ENCODE measurements at places on chromosomes 4 and X. TPM values are rescaled to one million over a fixed set of nuclear protein-coding genes. Genes with fewer than 3 reads are reported as not detected.
A peak's percentile ranks its signal among the peaks of the same experiment; 100 is the strongest.

PUDP gene
- total RNA-seq, result 16.5 TPM

DNA sequence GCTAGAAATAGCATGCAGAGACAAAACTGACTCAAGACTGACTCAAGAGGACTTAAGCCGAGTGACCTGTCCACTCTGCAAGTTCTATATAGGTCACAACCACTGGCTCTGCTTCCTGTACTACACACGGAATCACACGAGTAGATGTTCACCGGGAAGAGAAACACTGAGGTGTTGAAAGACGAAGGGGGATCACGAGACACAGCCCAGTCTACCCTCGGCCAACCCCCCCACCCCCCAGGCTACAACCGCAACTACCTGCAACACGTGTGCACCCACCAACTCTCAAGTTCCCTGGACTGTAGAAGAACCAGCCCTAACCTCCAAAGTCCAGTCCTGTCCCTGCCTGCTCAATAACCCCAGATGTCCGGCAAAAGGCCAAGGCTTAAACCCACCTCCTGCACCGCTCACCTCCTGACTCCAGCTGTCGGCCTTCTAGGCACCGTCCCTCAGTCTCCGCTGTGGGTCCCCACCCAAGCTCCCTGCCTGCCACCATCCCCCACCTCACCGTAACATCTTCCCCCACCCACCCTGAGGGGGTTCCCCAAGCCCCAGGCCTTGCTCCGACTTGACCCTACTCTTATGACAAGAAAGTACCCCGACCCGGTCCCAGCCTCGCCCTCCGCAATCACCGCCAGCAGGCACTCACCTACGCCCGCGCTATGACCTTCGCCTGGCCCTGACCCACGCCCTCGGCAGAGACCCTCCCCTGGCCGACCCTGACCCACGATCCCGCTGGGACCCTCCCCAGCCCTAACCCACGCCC is 739 bp downstream of the GAK start:
- H3K4me1 ChIP-seq, result peaks cover 42% of the 10 kb centered on the region
- H3K4me3 ChIP-seq, result peak overlapping the region; percentile 97
- peaks cover 3% of the 10 kb centered on the region for H3K36me3 ChIP-seq
- H3K27ac ChIP-seq, result peak overlapping the region; percentile 80

DNA sequence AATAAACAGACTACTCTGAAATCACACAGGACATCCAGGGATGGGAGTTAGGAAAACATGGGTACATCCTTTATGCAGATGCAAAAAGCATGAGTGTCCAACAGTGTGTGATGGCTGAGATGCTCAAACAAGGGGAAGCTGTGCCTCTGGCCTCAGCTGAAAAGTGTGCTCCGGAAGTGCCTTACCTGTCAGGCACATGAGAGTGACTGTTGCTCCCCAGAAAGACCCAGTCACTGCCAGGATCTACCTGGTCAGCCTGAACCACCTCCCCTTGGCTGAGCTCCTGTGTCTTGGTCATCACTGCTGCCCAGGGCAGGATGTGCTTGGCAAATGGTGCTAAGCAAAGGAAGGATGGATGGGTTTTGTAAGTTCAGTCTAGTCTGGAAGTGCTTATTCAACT is 4.0 kb downstream of the PPP2R2C start:
- no peaks in the 10 kb centered on the region for H3K36me3 ChIP-seq
- peaks cover 7% of the 10 kb centered on the region for H3K4me1 ChIP-seq
- peaks cover 44% of the 10 kb centered on the region for H3K27me3 ChIP-seq
- H3K4me3 ChIP-seq, result no peak overlapping the region

DNA sequence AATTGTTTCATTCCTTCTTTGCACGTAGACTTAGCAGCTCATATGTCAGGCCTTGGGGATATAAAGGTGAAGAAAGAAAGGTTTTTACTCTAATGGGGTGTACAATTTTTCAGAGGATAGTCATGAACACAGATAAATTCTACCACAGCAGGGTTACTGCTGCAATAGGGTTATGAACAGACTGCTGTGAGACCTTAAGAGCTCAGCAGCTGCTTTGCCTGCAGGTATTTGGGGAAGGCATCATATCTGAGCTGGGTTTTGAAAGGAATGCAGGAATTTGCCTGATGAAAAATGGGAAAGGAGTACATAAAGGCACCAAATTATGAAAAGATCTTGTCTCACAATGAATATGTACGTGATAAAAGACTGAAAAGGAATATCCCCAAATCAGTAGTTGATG is 128.9 kb downstream of the CEP135 start:
- H3K4me1 ChIP-seq, result no peaks in the 10 kb centered on the region
- peaks cover 2% of the 10 kb centered on the region for H3K27me3 ChIP-seq
- no peak overlapping the region for H3K4me3 ChIP-seq
- no peak for DNase-seq
- no peaks in the 10 kb centered on the region for H3K36me3 ChIP-seq

DNA sequence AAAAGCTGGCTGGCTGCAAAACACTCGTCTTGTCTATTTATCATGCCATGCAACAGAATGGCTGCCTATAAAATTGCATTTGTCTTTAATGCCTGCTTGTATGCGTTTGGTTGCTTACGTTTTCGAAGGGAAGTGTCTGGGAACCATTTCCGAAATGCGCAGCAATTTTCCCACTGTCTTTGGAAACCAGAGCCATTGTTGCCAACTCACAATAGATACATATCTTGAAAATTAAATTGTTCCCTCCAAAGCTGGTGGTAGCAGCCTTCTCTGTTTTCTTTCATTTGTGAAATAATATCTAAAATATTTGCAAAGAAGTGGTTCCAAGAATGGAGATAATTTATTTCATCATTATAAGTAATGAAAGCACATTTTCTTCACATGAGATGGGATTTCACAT is 53.4 kb downstream of the MAMLD1 start:
- no peak overlapping the region for H3K4me3 ChIP-seq
- no peak overlapping the region for H3K27ac ChIP-seq
- DNase-seq, result no peak
- H3K36me3 ChIP-seq, result no peaks in the 10 kb centered on the region
- H3K27me3 ChIP-seq, result no peaks in the 10 kb centered on the region
